ENCODE measurements at places on chromosomes 4 and X.

DNA sequence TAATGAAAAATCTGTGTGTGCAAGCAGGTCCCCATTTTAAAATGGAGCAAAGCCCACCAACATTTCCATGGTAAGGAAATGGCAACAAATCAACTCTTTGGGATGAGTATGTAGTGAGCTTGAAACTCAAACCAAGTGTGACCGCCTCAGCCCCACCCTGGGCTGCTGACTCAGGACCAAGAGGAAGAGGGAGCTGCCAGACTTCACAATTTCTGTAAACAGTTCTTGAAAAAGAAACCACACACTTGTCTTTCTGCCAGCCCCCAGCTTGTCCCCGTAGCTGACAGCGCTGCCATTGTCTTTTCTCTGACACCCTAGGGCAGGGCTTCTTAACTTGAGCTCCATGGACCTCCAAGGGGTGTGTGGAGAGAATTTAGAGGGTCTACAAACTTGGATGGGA is 10.3 kb downstream of the RTL5 start:
- DNase-seq = peak; percentile 37

GRCh38 chrX:69109036-69109663 is 56.1 kb downstream of the PJA1 start:
- DNase-seq = no peak

- no peak for DNase-seq
Measured at GRCh38 chr4:5881340-5881739, 11.5 kb downstream of the CRMP1 start.

DNA sequence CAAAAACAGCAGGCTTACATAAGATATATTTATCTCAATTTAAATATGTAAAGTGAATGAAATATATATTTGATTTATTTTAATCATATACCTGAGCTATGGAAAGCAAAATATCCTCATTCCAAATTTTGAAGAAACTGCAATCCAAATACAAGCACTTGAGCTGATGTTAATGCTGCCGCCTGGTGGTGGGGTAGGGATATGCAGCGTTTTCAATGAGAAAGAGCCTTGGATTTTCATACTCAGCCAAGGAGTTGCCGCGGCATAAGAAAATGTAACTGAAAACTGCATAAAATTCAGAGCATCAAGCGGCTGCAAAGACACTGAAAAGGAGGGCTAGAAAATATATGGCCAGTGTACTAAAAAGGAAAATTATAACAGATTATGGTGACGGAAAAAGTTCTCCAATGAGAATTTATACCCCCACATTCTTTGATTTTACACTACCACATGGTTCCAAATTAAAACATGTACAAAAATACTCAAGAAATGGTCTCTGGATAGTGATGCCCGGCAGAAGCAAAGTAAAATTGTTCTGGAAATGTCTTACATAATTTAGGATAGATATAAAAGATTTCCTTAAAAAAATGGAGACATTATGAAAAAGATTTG is 660.3 kb upstream of the PITX2 start:
- DNase-seq = peak; percentile 70

DNA sequence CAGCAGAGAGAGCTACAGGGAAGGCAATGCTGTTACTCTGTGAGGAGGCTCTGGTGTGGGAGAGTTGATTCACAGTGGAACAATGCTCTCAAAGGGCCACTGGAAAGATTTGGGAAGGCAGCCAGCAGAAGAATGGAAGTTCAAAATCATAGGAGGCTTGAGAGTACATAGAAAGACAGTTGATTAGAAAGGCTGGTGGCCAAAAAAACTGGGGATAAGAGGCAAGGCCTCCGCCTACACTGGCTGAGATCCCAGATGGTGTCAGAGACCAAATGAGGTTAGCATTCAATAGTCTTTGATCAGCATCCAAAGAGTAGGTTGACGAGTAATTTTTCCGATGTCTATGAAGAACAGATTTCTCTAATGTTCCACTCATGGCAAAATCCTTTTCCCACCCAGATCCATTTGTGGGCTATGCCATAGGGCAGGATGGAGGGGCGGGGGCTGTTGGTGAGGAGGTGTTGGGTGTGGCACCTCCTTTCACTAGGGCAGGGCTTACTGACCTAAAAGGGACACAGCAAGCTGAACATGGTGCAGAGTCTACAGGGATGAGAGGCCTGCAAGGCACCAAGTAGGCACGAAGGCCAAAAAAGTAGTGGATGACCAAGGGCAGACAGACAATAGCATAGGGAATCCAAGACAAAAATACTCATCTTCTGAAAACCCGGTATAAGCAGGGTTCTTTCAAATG is 15.1 kb downstream of the TEC start:
- peak; percentile 42 for DNase-seq

GRCh38 chr4:119299260-119299671 is 22.7 kb downstream of the FABP2 start:
- peak; percentile 24 for DNase-seq

GRCh38 chrX:116409219-116409618 is 27.2 kb upstream of the SLC6A14 start:
- DNase-seq = no peak

DNA sequence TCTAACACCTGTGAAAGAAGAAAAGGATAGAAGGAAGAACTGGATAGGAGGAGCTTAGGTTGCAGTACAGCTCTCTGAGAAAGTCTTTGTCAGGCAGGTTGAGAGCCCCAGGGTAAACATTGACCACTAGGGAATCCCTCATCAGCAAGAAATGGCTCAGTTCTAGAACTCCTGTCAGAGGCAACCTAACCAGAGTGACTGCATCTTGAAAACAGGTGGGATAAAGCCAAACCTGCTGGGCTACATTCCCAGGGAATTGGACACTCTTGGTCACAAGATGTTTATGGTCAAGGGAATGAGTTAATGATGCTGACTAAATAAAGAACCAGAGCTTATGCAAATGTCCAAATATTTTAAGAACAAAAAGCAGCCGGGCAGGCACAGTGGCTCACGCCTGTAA is 108.3 kb upstream of the MED14 start:
- DNase-seq = no peak

DNA sequence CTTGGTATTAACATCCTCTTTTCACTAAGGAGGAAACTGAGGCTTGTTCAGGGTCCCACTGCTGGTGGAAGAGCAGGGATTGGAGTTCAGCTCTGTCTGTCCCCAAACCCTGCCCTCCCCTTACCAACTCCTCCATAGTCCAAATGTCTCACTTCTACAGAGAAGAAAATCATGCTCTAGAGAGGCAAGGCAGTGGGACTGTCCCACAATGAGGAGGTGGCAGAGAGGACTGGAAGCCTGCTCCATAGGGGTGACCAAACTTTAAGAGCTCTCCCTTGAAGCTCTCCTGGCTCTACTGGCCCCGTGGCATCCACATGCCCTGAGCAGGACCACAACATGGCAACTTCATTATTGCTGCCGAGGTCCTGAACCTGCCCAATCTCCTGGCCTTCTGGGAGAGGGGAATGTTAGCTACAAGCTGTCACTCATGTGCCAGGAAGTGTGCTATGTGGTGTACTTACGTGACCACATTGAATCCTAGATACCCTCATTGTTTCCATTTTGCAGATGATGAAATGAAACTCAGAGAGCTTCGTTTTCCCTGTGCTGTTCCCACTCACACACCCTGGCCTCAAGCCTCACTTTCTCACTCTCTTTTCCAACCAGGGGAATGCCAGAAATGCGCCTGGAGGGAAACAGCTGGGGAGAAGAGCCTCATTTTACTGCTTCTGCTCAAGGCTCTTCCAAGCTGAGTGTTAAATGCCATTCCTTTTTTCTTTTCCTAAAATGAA is 71.5 kb downstream of the ANAPC4 start:
- DNase-seq = no peak

DNA sequence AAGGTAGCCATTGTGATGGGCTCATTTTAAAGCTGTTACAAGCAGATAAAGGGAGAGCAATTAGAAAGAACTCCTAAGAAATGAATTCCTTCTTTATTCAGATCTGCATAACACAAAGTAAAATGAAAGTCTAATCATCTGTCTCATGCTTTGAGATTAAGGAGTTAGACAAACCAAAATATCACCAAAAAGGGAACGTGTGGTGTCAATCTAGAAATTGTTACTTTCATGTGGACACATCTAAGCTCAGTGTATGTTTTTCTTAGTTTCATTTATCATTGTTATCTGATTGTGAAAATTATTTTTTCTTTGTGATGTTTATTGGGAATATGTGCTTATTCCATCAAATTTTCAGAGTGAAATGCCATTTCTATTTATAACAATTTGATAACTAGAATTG is 80.3 kb downstream of the BANK1 start:
- no peak for DNase-seq

- no peak for DNase-seq
Measured at GRCh38 chr4:163744861-163745260, 250.4 kb downstream of the TMA16 start.

DNA sequence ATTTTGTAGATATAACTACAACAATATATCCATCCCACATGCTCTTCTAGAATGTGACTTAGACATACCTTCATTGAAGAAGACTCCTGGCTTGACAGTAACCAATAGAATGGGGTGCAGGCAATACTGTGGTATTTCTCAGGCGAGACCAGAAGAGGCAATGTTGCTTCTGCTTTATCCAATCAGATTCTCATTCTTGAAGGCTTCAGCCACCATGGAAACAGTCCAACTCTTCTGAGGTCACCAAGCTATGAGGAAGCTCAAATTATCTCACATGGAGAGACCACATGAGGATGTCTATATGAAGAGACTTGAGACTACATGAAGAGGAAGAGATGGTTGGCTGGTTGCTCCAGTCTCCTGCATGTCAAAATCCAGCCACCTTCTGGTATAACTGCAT is 469.9 kb downstream of the PCDH10 start:
- DNase-seq = no peak

DNA sequence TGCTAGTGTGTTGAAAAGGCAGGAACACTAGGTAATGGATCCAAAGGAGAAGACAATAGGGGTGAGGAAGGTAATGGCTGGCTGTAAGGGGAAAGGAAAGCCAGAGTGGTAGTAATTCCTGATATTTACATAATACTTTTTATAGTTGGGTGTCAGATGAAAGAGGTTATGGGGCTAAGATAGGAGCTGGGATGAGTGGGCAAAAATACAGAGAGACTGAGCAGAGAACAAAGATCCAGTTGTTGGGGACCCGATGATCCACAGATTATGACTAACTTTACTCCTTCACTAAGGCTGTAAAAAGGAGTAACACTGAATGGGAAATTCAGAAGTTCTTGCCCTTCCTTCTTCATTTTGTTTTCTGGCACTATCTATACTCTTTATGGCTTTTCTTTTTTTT is 138.2 kb downstream of the KLHL13 start:
- DNase-seq = no peak

GRCh38 chr4:108941904-108942430 is 179.1 kb upstream of the ETNPPL start:
- DNase-seq = no peak

- DNase-seq = peak; percentile 76
Measured at GRCh38 chr4:6909113-6909969, at the start of gene TBC1D14. TSS of gene TBC1D14 (plus strand) at chr4:6909826. CDS start at chr4:6923390, 13,564 bp downstream.

- DNase-seq = no peak
Measured at GRCh38 chr4:183588169-183588675, 70.8 kb downstream of the RWDD4 start.

DNA sequence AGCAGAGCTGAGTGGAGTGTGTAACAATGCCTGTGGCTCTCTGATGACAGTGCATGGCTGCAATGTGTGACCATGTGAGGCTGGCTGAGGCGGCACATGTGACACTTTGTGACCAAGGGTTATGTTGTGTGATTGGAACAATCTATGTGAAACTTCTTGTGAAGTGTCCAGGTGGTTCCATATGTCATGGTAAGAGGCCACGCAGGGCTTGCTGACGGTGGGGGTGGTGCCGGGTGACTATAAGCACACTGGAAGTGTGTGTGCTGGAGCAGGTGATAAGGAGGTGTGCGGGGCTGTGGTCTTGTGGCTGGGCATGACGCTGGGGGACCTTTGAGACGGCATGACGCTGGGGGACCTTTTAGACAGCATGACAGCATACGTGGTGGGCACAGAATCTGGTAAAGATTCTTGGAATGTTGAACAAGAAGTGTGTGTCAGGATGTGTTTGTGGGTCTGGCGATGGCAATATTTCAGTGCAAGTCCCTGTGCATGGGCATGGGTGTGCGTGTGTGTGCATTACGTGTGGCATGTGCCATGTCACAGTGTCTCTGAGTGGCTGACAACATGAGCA is 7.4 kb upstream of the HDAC6 start:
- no peak for DNase-seq

GRCh38 chrX:154019061-154019621 is 561 bp downstream of the IRAK1 start:
- no peak for DNase-seq

DNA sequence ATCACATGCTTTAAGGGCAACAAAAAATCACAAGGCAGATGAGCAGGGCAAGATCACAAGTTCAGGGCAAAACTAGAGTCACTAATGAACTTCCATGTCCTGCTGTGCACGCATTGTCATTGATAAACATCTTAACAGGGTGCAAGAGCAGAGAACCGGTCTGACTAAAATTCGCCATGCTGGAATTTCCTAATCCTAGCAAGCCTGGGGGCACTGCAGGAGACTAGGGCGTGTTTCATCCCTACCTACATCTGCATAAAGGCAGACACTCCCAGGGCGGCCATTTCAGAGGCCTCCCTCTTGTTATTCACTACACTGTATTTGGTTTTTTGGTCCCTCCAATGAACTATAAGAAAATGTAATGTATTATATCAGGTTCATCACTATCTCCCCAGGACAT is 203.6 kb downstream of the ARHGEF9 start:
- no peak for DNase-seq

DNA sequence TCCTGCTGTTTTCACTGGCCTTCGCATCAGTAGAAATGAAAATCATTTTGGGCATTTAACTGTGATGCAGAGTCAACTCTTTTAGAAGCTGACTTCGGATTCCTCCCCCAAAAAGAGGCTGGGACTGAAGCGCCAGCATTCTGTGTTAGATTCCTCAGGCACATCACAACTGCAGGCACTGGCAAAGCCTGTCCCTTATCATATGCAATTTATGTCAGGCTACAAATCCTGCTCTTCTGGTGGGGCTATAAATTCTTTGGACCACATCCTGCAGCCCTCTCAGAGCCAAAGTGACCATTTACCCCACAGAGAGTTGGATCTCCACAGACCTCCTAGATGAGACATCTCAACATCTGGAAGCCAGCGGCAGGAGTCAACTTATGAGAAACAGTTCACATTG is 138.4 kb downstream of the CBR4 start:
- no peak for DNase-seq

- no peak for DNase-seq
Measured at GRCh38 chr4:152427981-152428380, 107.9 kb downstream of the FBXW7 start.

GRCh38 chrX:10039821-10040793 is 72.9 kb downstream of the CLDN34 start:
- peak; percentile 60 for DNase-seq

- no peak for DNase-seq
Measured at GRCh38 chrX:545452-545885, 85.1 kb upstream of the SHOX start.

- DNase-seq = no peak
Measured at GRCh38 chrX:37613933-37614332, 42.5 kb downstream of the LANCL3 start.
